ENCODE measurements at places on chromosomes 3 and 15. TPM values are rescaled to one million over a fixed set of nuclear protein-coding genes. Genes with fewer than 3 reads are reported as not detected.

Gene GATM
- 0.20 TPM for total RNA-seq

Gene FRMD5
- total RNA-seq: 10.0 TPM

Gene C15orf62
- total RNA-seq: not detected

Gene DNAH12
- total RNA-seq: 0.13 TPM

Gene APOD
- total RNA-seq: 0.23 TPM

Gene CCR8
- not detected for total RNA-seq

Gene ABCC5
- 18.9 TPM for total RNA-seq

Gene PLCL2
- total RNA-seq: 8.5 TPM

Gene PLOD2
- total RNA-seq: 819 TPM

Gene ZNF385D
- total RNA-seq: 1.2 TPM

Gene SERPINI2
- total RNA-seq: not detected

Gene C3orf49
- total RNA-seq: not detected

Gene CAMP
- not detected for total RNA-seq

Gene CPNE9
- total RNA-seq: not detected

Gene ISL2
- total RNA-seq: not detected

Gene OCA2
- not detected for total RNA-seq

Gene GOLGA8O
- total RNA-seq: 0.96 TPM

Gene P2RY13
- total RNA-seq: not detected

Gene SLC22A14
- total RNA-seq: 0.66 TPM

Gene GNAI2
- total RNA-seq: 286 TPM

Gene SLC27A2
- total RNA-seq: 0.26 TPM

Gene GNAT1
- not detected for total RNA-seq

Gene THSD4
- total RNA-seq: 120 TPM

Gene CAMKV
- not detected for total RNA-seq

Gene CCR1
- not detected for total RNA-seq

Gene BCHE
- 0.73 TPM for total RNA-seq

Gene GOLGA8T
- 0.17 TPM for total RNA-seq

Gene SPINK8
- not detected for total RNA-seq
